Right lobe of liver (tissue), 6 donors: ENCODE measurements at places on chromosomes 1 and 21.

DNA sequence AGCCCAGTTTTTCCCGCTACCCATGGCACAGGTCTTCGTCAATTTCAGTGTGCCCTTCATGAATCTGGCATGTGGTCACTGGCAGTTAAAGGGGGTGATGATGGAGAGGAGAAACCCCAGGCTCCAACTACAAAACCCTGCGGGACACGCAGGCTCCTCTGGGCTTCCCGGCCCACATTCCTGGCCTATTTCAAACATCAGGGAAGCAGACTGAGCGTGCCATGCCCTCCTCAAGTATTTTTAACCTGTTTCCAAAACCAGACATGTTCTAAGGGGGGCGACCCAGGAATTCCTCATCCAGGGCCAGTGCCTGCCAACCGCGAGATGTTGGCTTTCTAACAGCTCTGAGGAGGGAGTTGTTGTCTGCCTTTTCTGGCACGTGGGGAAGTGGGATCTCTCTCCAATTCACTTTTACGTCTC is 85.1 kb downstream of the CAPZB start:
- H3K27ac ChIP-seq: no peak overlapping the region
- no peak overlapping the region for H3K4me3 ChIP-seq
- peaks cover 5% of the 10 kb centered on the region for H3K36me3 ChIP-seq
- H3K27me3 ChIP-seq: no peaks in the 10 kb centered on the region

DNA sequence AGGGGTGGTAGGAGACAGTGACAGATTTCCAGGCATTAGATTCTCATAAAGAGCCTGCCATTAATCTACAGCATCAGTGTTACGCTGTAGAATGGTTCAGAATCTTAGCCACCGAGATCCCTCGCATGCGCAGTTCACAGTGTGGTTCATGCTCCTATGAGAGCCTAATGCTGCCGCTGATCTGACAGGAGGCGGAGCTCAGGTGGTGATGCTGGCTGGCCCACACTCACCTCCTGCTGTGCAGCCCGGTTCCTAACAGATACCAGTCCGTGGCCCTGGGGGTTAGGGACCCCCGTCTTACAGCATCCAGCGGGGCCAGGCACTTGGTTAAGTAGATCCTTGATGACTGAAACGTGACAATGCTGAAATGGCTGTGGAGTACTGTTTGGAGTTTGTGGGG is 163.6 kb upstream of the C1orf21 start:
- H3K4me1 ChIP-seq: no peaks in the 10 kb centered on the region
- no peaks in the 10 kb centered on the region for H3K27me3 ChIP-seq
- no peak overlapping the region for H3K27ac ChIP-seq
- DNase-seq: no peak
- no peak overlapping the region for H3K4me3 ChIP-seq

GRCh38 chr1:10178597-10179405 is 31.6 kb upstream of the KIF1B start:
- no peak overlapping the region for H3K4me3 ChIP-seq
- H3K4me1 ChIP-seq: no peaks in the 10 kb centered on the region
- H3K36me3 ChIP-seq: peaks cover 24% of the 10 kb centered on the region
- H3K27me3 ChIP-seq: no peaks in the 10 kb centered on the region
- H3K27ac ChIP-seq: no peak overlapping the region
- DNase-seq: no peak

GRCh38 chr1:209256766-209257350 is 326.7 kb upstream of the CAMK1G start:
- H3K36me3 ChIP-seq: no peaks in the 10 kb centered on the region
- DNase-seq: no peak
- H3K27ac ChIP-seq: no peak overlapping the region
- no peaks in the 10 kb centered on the region for H3K27me3 ChIP-seq
- no peak overlapping the region for H3K4me3 ChIP-seq

DNA sequence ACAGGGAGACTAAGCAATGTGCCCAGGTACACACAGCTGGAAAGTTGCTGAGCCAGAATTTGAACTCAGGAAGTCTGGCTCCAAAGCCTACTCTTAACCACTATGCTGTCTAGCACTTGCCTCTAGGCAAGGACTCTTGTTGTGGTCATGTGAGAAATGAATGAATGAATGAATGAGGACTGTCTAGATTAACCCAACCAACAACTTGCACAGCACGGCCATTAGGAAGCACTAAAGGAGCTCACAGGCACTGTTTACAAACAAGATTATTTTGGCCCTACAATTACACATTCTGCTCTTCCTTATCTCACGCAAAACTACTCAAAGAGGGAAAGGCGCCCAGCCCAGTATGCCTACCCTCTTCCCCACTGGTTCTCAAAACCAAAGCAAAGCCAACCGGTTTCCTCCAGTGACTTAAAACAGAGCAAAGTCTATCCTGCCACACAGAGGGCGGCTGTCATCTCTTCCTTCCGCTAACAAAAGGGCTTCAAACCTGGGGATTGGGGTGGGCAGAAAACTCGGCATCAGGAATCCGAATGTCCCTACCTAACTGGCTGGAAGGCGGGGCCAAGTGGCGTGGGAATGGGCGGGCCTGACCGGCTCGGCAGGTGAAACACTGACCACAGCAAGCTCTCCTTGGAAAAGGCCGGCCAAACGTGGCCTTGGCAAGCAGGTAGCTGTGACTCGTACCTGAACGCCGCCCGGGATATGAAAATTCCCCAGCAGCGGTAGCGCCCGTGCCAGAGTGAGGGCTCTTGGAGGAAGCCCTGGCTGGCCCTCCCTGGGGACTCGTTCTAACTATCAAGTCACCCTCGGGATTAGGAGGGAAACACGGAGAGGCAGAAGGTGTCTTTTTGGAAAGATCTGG is 948 bp downstream of the STK40 start:
- no peaks in the 10 kb centered on the region for H3K36me3 ChIP-seq
- H3K27ac ChIP-seq: peak overlapping the region; percentile 90
- no peaks in the 10 kb centered on the region for H3K27me3 ChIP-seq
- peak; percentile 87 for DNase-seq

DNA sequence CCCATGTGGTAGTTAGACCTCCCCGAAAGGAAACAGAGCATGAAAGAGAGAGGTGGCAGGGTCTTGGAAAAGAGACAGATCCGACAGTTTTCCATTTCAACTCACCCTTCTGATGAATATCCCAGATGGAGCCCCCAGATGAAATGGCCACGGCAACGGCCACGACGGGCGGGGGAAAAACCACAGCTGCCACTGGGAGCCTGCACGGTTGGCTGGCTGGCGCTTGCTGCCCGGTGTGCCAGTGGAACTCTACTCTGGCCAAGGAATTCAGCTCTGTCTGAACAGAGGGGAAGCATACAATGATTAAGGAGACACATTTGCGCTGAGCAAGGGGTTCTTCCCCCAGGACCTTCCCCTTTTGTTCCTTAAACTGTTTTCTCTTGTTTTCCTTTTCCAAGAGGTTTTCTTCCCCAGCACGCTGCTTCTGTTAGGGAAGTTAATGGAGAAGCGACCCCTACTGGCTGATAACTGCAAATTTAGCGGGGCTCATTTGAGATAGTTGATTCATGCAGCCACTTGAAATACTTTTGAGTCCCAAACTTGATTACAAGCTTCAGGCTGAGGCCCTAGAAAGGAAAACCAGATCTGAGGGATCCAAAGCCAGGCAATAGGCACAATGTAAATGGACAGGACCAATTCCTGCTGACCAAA is 1122.5 kb downstream of the NCAM2 start:
- H3K4me3 ChIP-seq: no peak overlapping the region
- DNase-seq: no peak
